Nephron progenitor cell (in vitro differentiated cells): ENCODE measurements at places on chromosomes 2 and 18.
A peak's percentile ranks its signal among the peaks of the same experiment; 100 is the strongest.

GRCh38 chr2:206275312-206276055, 1.0 kb downstream of the ZDBF2 start:
- H3K27ac ChIP-seq, result peak overlapping the region; percentile 96
- H3K36me3 ChIP-seq, result peaks cover 5% of the 10 kb centered on the region
- peaks cover 24% of the 10 kb centered on the region for H3K27me3 ChIP-seq
- peaks cover 44% of the 10 kb centered on the region for H3K4me1 ChIP-seq
- peak overlapping the region; percentile 94 for H3K4me3 ChIP-seq

DNA sequence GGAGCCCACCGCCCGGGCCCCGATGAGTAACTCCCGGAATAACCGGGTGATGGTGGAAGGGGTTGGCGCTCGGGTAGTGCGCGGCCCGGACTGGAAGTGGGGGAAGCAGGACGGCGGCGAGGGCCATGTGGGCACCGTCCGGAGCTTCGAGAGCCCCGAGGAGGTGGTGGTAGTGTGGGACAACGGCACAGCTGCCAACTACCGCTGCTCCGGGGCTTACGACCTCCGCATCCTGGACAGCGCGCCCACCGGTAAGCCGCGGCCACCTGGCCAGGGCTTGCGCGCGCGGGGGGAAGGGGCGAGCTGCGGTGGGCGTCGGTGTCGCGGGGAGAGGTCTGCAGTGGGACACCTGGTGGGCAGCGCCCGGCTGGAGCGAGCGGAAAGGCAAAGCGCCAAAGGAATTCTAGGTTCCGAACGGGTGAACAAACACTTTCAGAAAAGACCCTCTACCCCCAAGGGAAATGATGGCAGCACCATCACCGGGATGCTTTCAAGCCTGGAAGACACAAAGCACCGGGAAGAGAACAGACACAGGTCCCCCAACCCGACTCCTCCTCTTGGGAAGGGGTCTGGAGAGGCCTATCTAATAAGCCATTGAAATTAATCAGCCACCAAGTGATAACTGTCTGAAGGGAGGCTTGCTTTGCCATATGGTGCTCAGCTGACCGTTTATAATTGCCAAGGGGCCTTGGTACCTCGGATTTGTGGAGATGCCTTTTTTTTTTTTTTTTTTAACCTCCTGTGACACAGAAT, 1.1 kb downstream of the MIB1 start:
- peak; percentile 51 for DNase-seq
- peak overlapping the region; percentile 91 for H3K4me3 ChIP-seq
- H3K36me3 ChIP-seq, result peaks cover 33% of the 10 kb centered on the region
- peak overlapping the region; percentile 92 for H3K27ac ChIP-seq

DNA sequence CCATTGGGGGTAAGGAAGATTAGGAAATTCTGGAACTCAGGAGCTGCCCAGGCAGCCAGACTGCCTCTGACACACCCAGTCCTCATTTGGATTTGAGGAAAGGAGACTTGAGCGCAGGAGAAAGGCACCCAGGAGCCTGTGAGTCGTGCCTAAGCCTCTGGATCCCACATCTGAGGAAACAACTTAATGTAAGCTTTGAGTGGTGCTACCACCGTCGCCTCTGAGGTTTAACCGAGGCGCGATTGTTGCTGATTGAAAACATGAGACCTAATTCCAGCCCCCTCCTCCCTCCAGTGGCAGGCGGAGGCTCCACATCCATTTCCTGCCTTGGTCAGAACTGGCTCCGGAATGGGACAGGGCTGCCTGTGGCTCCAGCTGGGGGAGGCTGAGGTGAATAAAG, 176.7 kb upstream of the PKDCC start:
- H3K36me3 ChIP-seq, result no peaks in the 10 kb centered on the region
- H3K4me3 ChIP-seq, result no peak overlapping the region
- peak; percentile 36 for DNase-seq
- no peak overlapping the region for H3K27ac ChIP-seq
- H3K27me3 ChIP-seq, result peaks cover 85% of the 10 kb centered on the region
- peaks cover 37% of the 10 kb centered on the region for H3K4me1 ChIP-seq

DNA sequence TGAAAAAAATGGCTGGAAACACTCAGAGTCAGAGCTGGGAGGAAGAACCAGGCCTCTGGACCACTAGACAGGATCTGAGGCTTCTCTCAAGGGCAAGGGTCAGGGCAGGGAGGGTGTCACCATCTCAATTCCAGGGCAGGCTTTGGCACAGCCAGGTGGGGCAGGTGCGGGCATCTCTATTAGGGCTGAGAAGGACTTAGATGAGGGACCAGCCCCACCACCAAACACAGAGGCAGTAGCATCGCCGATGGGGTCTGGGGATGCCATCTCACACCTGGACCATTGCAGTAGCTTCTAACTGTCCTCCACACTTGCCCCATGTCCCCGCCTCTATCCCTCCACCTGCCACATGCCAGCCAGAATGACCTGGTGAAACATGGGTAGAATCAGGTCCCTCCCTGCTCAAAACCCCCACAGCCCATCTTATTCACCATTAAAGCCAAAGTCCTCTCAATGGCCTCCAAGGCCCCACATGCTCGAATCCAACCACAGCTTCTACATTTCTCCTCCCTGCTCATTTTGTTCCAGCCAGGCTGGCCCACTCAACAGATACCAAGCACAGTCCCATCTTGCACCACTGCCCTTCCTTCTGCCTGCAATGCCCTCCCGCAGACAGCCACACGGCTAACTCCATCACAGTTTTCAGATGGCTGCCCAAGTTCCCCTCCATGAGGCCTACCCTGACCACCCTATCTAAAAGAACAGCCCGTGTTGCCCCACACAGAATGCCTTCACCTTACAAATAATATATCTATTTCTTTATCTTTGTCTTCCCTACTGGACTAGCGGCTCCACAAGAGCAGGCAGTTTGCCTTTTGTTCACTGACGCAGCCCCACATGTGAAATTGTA, 177.4 kb downstream of the SMAD2 start:
- H3K4me3 ChIP-seq, result no peak overlapping the region
- H3K4me1 ChIP-seq, result peaks cover under 1% of the 10 kb centered on the region
- H3K27ac ChIP-seq, result no peak overlapping the region

- H3K4me1 ChIP-seq, result no peaks in the 10 kb centered on the region
- H3K27me3 ChIP-seq, result no peaks in the 10 kb centered on the region
- H3K4me3 ChIP-seq, result no peak overlapping the region
- no peak overlapping the region for H3K27ac ChIP-seq
- peaks cover 52% of the 10 kb centered on the region for H3K36me3 ChIP-seq
Measured at GRCh38 chr18:58697146-58697545, 25.9 kb downstream of the MALT1 start.

GRCh38 chr2:226687641-226688253, 111.9 kb downstream of the IRS1 start:
- H3K4me3 ChIP-seq, result no peak overlapping the region
- no peaks in the 10 kb centered on the region for H3K36me3 ChIP-seq
- H3K27me3 ChIP-seq, result peaks cover 5% of the 10 kb centered on the region
- H3K4me1 ChIP-seq, result peaks cover 11% of the 10 kb centered on the region

DNA sequence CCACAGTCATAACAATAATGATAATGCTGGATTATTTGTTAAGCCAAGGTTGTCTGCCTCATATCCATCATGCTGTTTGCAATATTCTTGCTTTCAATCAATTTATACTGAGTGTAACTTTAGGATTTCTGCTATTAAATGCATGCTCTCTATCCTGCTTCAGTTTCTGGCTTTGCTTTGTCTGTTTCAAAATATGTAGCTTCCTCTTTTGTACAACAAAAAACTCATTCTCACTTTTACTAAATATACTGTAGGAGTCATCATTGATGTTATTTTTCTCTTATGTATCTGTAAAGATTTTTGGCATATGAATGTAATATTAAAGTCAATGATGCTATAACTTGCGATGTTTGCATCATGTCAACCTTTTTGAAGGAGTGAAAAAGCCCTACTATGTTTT, 149.3 kb downstream of the GPD2 start:
- H3K36me3 ChIP-seq, result no peaks in the 10 kb centered on the region
- no peak for DNase-seq
- no peaks in the 10 kb centered on the region for H3K4me1 ChIP-seq
- H3K4me3 ChIP-seq, result no peak overlapping the region
- no peaks in the 10 kb centered on the region for H3K27me3 ChIP-seq
- H3K27ac ChIP-seq, result no peak overlapping the region

GRCh38 chr18:9700261-9700796, 7.8 kb upstream of the RAB31 start:
- peaks cover 4% of the 10 kb centered on the region for H3K27me3 ChIP-seq
- peaks cover 17% of the 10 kb centered on the region for H3K4me1 ChIP-seq
- H3K36me3 ChIP-seq, result no peaks in the 10 kb centered on the region

- H3K27me3 ChIP-seq, result peaks cover 3% of the 10 kb centered on the region
- no peak for DNase-seq
- H3K27ac ChIP-seq, result no peak overlapping the region
- H3K4me3 ChIP-seq, result no peak overlapping the region
Measured at GRCh38 chr2:163505281-163505680, 230.5 kb downstream of the FIGN start.

GRCh38 chr2:25372405-25373268, 30.9 kb upstream of the DNMT3A start:
- H3K27me3 ChIP-seq, result peaks cover 4% of the 10 kb centered on the region
- H3K36me3 ChIP-seq, result peaks cover 7% of the 10 kb centered on the region
- no peak for DNase-seq
- no peak overlapping the region for H3K4me3 ChIP-seq
- peak overlapping the region; percentile 32 for H3K27ac ChIP-seq
- peaks cover 56% of the 10 kb centered on the region for H3K4me1 ChIP-seq

- DNase-seq, result no peak
- no peak overlapping the region for H3K4me3 ChIP-seq
- no peak overlapping the region for H3K27ac ChIP-seq
- no peaks in the 10 kb centered on the region for H3K36me3 ChIP-seq
- no peaks in the 10 kb centered on the region for H3K4me1 ChIP-seq
Measured at GRCh38 chr2:112724591-112725525, 4.0 kb downstream of the NT5DC4 start.

- no peak within 1 kb of the TSS for H3K27ac ChIP-seq
- H3K4me1 ChIP-seq, result peaks cover 18% of the 10 kb centered on the region
- no peaks in the 10 kb centered on the region for H3K36me3 ChIP-seq
- H3K27me3 ChIP-seq, result peaks cover 83% of the 10 kb centered on the region
- H3K4me3 ChIP-seq, result peak within 1 kb of the TSS; percentile 81
Measured at GRCh38 chr18:77132369-77133050, at the start of gene MBP. Gene MBP (minus strand): TSS chr18:77132783. CDS start chr18:77105261, 27,522 bp downstream.

DNA sequence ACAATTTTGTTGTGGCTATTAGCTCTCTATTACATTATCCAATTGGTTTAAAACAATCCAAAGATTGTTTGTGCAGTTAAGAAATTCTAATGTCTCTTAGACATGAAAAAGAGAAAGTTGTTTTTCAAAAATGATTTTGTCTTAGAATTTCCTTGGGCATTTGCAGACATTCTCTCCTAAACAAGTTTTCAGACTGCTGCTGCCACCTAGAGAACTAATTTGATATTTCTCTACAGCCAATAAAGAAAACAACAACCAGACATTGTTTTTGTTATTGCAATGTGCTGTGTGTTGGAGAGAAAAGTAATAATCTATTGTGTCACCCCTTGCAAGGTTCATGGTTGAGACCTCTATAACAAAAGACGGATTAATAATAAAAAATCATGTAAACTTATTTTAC, 119.0 kb upstream of the SYT4 start:
- H3K4me3 ChIP-seq, result no peak overlapping the region
- H3K27ac ChIP-seq, result no peak overlapping the region
- H3K27me3 ChIP-seq, result no peaks in the 10 kb centered on the region
- no peaks in the 10 kb centered on the region for H3K4me1 ChIP-seq

- H3K27me3 ChIP-seq, result no peaks in the 10 kb centered on the region
- no peak for DNase-seq
- H3K4me1 ChIP-seq, result peaks cover 29% of the 10 kb centered on the region
Measured at GRCh38 chr2:67627456-67628207, 230.5 kb downstream of the ETAA1 start.

DNA sequence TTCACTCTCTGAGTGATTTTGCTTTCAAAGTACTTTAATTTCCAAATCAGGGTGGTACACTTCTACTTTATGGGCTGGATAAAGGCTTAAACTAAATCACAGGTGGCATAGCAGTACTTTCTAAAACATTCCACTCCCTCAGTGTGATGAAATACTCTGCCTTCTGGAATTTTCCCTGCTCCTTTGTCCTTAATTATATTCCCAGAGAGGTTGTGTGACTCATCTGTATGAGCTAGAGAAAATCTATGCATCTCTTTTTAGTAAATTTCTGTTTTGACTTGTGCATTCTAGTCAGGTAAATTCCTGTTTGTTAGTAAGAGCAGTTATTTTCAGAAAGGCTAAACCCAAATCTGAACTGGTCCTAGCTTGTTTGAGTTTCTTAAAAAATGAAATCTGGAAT, 29.0 kb upstream of the PLA2R1 start:
- H3K36me3 ChIP-seq, result peaks cover 15% of the 10 kb centered on the region
- H3K27me3 ChIP-seq, result no peaks in the 10 kb centered on the region
- H3K4me1 ChIP-seq, result no peaks in the 10 kb centered on the region
- no peak overlapping the region for H3K27ac ChIP-seq
- H3K4me3 ChIP-seq, result no peak overlapping the region

DNA sequence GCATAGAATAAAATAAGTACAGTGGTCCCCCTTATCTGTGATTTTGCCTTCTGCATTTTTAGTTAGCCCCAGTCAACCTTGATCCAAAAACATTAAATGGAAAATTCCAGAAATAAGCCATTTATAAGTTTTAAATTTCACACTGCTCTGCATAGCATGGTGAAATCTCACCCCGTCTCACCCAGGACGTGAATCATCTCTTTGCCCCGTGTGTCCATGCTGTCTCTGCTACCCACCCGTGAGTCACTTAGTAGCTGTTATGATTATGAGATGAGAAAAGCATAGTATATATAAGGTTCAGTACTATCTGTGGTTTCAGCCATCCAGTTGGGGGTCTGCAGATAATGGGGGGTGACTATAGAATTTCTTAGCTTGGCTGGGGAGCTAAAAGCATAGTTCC, 67.3 kb downstream of the RHBDD1 start:
- H3K27me3 ChIP-seq, result no peaks in the 10 kb centered on the region
- H3K36me3 ChIP-seq, result peaks cover 6% of the 10 kb centered on the region
- no peak overlapping the region for H3K27ac ChIP-seq
- H3K4me1 ChIP-seq, result peaks cover 22% of the 10 kb centered on the region

- H3K4me3 ChIP-seq, result no peak overlapping the region
- peaks cover 46% of the 10 kb centered on the region for H3K4me1 ChIP-seq
- peaks cover 12% of the 10 kb centered on the region for H3K27me3 ChIP-seq
Measured at GRCh38 chr2:238873381-238873801, 25.5 kb downstream of the TWIST2 start.

DNA sequence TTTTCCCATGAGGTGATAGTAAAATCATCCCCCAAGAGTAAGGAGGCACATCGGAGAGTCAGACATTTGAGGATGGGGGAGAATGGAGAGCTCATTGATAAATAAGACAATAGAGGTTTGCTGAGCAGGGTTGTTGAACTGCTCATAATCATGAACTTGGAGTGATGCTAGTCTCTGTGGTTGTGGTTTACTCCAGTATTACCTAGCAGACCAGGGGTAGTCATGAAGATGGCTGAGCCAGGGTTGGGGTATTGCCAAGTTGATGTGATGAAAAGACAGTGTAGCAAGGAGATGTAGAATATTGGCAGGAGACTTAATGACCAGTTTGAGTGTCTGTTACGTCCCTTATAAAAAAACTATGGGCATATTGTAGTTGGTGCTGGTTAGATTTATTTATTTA, 25.4 kb downstream of the CYBRD1 start:
- DNase-seq, result no peak
- H3K4me1 ChIP-seq, result no peaks in the 10 kb centered on the region
- no peak overlapping the region for H3K27ac ChIP-seq
- H3K36me3 ChIP-seq, result no peaks in the 10 kb centered on the region
